ENCODE measurements at places on chromosomes 5 and 9. TPM values are rescaled to one million over a fixed set of nuclear protein-coding genes. Genes with fewer than 3 reads are reported as not detected.
A peak's percentile ranks its signal among the peaks of the same experiment; 100 is the strongest.

GRCh38 chr5:159854916-159855315, 61.4 kb upstream of the ADRA1B start:
- DNase-seq = no peak

DNA sequence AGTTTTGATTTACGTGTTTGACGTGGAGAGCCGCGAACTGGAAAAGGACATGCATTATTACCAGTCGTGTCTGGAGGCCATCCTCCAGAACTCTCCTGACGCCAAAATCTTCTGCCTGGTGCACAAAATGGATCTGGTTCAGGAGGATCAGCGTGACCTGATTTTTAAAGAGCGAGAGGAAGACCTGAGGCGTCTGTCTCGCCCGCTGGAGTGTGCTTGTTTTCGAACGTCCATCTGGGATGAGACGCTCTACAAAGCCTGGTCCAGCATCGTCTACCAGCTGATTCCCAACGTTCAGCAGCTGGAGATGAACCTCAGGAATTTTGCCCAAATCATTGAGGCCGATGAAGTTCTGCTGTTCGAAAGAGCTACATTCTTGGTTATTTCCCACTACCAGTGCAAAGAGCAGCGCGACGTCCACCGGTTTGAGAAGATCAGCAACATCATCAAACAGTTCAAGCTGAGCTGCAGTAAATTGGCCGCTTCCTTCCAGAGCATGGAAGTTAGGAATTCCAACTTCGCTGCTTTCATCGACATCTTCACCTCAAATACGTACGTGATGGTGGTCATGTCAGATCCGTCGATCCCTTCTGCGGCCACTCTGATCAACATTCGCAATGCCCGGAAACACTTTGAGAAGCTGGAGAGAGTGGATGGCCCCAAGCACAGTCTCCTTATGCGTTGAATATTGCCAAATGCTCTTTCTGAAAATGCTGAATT, 850 bp downstream of the RRAGA start:
- DNase-seq = peak; percentile 70

DNA sequence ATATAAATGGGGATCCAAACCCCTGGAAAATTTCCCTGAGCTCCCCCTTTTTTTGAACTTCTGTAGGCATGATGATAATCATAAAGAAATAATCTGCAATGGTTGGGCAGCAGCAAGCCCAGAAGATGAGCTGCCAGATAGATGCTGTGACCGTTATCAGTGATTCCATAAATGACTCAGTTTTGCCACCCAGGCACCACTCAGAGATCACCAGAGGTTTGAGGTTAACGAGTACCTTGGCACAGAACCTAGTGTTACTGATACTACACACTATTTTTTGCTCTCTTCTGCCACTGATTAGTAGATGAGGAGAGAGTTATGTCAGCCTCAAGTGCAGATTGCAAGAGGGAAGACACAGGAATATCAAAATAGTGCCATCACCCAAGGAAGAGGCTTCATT, 199.3 kb upstream of the PTGER4 start:
- no peak for DNase-seq

DNA sequence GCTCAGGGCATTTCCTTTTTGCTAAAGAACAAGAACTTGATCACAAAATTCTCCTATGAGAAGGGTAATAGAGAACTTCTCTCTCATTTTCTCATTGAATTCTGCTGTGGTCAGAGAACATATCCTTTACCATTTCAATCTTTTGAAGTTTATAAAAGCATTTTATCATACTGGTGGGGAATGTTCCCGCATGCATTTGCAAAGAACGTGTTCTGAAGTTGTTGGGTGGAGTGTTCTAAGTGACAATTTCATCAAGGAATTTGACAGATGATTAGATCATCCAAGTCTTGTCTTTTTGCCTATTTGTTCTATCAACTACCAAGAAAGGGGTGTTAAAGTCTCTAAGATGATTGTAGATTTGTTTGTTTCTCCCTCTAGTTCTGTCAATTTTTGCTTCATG, 163.4 kb upstream of the FREM1 start:
- no peak for DNase-seq

- no peak for DNase-seq
Observed at GRCh38 chr9:93137362-93137761, 3.3 kb upstream of the NINJ1 start.

DNA sequence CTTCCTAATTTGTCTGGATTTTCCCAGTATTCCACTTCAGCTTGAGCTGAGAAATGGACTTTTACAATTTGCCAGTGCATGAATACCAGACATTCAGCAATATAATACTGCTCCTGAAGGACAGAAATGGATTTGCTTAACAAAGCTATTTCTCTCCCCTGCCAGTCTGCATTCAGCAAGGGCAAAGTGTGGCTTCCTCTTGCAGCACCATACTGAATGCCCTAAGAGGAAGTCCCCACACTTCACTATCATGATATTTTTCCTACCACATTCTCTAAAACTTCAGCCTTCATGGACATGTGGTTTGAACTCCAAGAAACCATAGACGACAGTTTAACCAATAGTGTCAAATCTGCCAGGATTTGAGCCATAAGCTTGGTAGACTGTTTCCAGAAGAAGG, 19.8 kb upstream of the TLE4 start:
- DNase-seq = no peak

- no peak for DNase-seq
Observed at GRCh38 chr9:82939451-82939850, 123.5 kb downstream of the RASEF start.

GRCh38 chr9:105299190-105299854, 54.9 kb downstream of the SLC44A1 start:
- DNase-seq = no peak

DNA sequence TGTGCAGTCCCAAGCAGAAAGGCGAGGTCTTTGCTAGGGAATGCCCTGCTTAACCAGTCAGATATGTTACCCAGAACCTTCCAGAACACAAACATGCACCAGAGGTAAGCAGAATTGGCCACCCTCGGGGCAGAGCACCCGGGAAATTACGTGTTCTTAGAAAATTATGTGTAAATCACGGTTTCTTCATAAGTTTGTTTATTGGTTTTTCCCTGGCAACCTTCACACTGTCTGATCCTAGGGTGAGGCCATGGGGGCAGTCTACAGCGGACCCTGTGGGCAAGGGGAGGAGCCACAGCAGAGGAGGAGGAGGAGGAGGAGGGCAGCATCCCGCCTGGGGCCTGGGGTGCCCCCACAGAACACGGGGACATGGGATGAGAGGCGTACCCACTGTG, 31.4 kb downstream of the RXRA start:
- DNase-seq = no peak

Gene IGIP
- 3.7 TPM for polyA plus RNA-seq

Gene BTNL8
- polyA plus RNA-seq = 0.42 TPM

Gene ECM2
- polyA plus RNA-seq = 1.3 TPM

Gene ZNF454
- 3.4 TPM for polyA plus RNA-seq
